ENCODE measurements at places on chromosomes 1 and 21.

DNA sequence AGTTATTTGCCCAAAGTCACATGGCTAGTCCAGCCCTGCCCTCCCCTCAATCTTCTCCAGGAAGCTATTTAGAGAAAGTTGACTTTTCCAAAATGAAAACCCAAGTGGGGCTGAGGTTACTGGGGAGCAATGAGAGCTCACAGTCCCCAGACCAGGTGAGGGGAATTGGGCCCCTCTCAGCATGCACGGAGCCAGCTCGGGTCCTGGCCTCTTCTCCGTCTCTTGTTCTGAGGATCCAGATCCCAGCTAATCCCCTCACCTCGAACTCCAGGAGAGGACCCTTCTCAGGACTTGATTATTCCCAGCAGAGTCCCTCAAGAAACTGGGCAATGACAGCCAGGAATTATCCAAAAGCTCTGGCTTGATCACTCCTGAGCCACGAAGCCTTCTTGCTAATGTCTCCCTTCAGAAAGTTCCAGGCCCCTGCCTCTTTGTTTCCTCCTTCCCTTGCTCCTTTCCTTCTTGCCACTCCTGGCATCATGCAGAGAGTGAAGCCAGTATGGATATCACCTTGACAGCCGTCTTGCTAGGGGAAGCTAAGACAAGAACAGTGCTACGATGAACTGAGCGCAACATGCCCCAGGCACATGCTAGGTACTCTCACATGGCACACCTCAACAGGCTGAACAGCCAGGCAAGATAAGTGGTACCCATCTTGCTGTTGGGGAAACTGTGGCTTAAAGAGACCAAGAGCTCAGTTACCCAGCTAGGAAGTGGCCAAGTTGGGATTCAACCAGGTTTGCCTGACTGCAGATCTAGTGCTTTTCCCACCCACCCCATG lies 51.9 kb downstream of the KLHDC7A start:
- ATAC-seq, result no peak

DNA sequence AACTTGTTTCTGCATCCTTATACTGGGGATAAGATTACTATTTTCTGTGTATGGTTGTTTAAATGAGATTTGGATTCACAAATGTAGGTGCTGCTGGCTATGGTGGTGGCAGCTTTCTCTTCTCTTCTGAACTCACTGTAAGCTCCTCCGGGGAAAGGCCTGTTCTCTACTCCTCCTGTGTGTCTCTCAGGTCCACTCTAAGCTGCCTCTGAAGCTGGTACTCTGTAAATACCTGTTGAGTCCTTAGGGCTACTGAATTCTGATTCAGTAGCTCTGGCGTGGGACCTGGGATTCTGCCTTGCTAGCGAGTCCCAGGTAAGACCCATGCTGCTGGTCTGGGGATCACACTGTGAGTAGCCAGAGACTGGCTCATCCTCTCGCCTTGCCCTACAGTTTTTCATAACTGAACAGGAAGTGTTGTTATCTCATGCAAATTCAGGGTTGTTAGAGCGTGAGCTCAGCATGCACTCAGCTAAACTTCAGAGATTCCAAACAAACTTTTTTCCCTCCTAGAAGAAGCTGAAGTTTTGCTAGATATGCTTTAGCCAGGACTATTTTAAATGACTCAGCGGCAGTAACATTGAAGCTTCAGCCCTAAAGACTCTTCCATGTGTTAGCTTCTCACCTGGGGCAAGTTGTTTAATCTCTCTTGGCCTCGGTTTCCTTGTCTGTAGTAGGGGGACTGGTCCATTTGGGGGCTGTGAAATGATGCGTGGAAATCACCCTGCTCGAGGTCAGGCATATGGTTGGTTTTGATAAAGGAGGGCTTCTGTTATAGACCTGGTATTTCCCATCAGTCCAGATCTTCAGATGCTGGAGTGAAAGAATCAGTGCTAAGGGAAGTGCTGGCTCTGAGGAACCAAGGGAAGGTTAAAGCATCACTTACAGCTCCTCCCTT lies 271.5 kb upstream of the TMEM51 start:
- ATAC-seq, result no peak

GRCh38 chr21:41943851-41944250 lies 10.0 kb downstream of the C2CD2 start:
- ATAC-seq, result no peak

GRCh38 chr1:167762061-167762746 lies 40.4 kb downstream of the MPZL1 start:
- ATAC-seq, result no peak

DNA sequence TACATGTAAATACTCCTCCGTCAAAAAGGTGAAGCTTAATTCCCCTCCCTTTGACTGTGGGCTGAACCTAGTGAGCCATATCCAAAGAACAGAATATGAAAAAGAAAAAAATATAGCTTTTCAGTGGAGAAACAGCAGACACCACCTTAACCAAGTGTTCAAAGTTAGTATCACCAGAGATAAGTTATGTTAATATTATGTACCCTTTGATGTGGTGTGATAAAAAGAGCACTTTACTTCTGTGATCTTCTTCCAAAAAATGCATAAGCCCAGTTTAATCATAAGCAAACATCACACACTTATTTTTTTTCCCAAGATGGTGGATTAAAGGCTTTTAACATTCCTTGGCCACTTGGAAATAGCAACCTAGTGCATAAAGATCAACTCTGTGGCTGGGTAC lies 79.4 kb downstream of the SEC16B start:
- no peak for ATAC-seq

GRCh38 chr1:19619697-19620384 lies 24.3 kb upstream of the NBL1 start:
- ATAC-seq, result no peak

GRCh38 chr1:222418654-222419053 lies 129.2 kb downstream of the HHIPL2 start:
- no peak for ATAC-seq

DNA sequence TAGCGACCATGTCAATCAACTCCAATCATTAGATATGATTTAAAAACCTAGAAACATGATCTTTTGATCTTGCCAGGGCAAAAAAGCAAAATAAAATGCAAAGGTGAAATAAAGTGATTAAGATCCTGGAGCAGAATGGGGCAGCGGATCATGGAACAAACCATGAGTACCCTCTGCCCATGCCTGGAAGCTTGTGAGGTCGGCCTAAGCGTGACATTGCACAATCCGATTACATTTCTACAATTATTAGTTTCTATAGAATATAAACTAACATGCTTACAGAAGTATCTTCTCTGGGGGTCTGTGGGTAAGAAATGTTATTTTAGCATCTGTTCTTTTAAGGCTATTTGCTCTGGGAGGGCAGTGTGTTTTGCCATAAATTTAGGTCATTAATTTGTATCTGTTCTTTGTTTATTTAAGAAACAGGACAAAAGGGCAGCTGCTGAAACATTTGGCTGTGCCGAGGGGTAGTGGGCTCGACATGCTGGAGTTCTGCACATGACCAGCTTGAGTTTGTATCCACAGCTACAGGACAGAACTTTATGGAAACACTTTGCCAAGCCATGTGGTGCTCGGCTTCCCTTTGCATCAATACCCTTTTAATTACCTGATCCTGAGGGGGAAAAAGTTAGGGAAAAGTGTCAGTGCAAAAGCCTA lies 55.9 kb downstream of the ZBTB18 start:
- no peak for ATAC-seq

DNA sequence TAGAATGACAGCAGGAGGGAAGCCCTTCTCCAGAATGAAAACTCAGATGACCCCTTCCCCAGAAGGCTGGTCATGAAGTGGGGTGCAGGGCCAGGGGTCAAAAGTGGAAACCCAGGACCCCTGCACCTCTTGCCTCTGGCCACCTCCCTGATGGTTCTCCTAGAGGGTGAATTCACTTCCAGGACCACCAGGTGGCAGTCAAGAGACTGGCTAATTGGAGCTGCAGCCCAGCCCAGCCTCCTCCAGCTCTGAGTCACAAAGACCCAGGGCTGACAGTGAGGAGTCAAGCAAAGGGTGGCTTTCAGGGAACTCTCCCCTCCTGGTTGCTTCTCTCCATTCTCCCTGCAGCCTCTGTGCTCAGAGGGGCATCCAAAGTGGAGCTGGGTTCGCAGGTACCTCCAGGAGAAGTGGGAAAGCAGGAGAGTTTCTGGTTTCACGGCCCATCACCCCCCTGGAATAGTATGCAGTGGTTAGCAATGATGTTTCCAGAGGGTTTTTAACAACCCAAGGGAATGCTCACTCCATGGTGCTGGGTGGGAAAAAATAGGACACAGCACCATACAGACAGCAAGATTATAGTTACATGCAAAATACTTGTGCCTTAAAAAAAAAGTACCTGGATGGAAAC lies 6.1 kb upstream of the EPHB2 start:
- peak; percentile 83 for ATAC-seq

GRCh38 chr1:81364088-81364487 lies 436.6 kb upstream of the ADGRL2 start:
- ATAC-seq, result no peak

DNA sequence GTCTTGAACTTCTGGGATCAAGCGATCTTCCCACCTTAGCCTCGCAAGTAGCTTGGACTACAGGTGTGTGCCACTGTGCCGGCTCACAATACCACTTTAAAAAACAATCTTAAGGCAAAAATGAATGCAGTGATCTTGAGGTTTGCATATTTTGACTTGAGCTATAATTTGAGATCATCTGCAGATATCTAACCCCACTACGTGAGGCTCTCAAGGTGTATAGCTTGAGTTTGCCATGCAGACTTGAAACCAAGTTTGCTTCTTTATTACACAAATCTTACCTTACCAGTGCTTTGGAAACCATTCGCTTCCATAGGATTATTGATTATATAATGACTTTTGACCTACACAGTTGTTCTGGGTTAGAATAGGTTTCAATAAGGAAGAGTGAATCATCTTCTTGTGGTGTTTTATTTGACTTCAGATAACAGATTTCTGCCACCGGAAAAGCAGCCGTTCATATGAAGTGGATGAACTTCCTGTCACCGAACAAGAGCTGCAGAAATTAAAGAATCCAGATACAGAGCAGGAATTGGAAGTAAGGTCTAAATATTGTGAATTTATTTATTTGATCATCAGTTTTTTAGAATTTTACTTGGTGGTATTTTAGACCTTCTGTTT lies 155.1 kb downstream of the VPS13D start:
- ATAC-seq, result peak; percentile 40

- ATAC-seq, result no peak
Observed at GRCh38 chr1:76379506-76379905, 305.0 kb downstream of the ST6GALNAC3 start.

DNA sequence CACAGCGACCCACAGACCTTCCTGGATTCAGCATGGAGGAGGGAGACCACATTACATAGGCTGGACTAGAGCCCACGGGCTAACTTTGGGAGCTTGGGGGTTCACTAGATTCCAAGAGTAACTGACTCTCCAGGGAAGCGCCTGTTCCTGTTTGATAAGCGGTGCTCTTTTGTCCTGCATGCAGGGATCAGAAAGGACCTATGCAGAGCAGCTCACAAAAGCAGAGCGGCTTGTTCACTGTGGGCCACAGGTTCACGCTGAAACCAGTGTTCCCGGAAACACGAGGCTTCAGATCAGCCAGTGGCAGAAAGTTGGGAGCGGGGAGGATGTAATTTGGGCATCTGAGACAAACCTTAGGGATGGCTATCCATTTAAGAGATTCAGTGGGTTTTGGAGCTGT lies 403.9 kb downstream of the PCP4 start:
- no peak for ATAC-seq

DNA sequence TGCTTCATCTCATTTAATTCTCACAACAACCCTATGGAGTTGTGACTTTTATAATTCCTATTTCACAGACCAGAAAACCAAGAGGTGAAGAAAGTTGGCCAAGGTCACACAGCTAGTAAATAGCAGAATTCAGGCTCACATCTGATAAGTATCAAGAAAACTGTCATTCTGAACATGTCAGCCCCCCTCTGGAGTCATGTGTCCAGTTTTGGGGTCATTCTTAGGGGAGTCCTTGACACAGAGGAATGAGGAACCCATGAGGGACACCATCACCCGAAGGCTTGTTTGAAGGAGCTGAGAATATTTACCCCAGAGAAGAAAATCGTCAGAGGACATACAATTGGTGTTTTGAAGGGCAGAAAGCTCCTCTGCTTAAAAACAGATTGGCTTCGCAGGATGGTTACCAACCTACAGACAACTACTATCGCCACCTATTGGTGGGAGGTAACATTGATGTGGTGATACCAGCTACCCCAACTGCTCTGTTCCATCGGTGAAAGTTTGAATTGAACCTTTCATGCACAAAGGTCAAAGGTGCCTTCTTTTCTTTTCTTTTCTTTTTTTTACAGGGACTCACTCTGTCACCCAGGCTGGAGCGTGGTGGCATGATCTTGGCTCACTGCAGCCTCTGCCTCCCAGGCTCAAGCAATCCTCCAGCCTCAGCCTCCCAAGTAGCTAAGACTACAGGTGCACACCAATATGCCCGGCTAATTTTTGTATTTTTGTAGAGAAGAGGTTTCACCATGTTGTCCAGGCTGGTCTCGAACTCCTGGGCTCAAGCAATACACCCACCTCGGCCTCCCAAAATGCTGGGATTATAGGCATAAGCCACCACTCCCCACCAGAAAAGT lies 31.3 kb downstream of the NCMAP start:
- peak; percentile 96 for ATAC-seq

GRCh38 chr1:63264161-63264560 lies 58.2 kb upstream of the FOXD3 start:
- ATAC-seq, result no peak

- peak; percentile 17 for ATAC-seq
Observed at GRCh38 chr21:15018382-15018781, 46.4 kb downstream of the NRIP1 start.

- ATAC-seq, result no peak
Observed at GRCh38 chr1:85606414-85606800, 25.8 kb downstream of the CCN1 start.

DNA sequence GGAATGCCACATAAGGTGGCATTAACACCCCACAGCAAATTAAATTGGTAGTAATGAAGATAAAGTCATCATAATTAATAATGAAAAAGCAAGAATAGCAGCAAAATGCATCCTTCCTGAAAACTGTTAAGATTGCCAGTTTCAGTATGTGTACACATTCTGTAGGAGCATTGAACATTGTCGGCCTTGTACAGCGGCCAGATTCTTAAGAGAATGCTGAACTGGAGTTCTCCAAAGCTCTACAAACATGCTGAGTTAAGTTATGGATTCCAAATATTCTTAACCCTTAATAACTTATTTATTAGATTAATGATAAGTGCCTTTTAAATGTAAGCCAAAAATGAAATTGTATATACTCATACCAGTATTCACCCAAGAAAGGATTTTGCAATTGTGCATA lies 189.9 kb downstream of the AK5 start:
- ATAC-seq, result no peak

DNA sequence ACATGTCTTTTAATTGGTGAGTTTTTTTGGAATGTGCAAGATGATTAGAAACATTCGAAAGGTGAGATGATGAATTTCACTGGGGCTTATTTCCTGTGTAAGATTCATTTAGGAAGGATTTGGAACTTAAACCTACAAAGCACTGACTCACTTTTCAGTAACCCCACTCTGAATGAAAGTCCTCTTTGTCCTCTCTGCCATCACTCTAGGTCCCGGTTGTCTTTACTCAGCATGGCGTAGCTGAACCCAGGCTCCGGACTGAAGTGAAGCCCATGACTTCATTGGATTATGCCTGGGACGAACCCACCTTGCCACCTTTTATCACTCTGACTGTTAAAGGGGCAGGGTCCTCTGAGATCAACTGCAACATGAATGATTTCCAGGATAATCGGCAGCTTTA lies 139.4 kb downstream of the VPS13D start:
- no peak for ATAC-seq

- ATAC-seq, result no peak
Observed at GRCh38 chr1:35567947-35568558, 5.1 kb upstream of the TFAP2E start.
